T1000 (cell line): ENCODE measurements at places on chromosomes 4 and X.

DNA sequence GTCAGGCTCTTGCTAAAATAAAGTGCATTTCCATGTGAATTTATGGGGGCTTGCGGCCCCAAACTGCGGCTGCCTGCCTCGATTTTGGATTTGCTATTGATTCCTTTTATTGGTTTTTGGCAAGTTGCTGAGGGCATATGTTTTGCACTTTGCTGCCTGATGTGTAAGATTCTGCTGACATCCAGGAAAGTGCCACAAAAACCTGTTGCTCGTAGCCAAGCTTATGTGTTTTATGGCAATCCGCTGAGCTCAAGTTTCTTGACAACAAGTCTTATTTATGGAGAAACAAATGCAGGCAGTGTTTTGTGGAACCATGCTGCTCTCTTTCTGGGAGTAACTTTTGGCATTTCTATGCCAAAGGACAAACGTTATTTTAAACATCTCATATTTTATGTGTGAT lies 97.3 kb upstream of the DDIT4L start:
- no peak for DNase-seq

- DNase-seq: no peak
Measured at GRCh38 chrX:15292861-15293260, 22.6 kb downstream of the ASB11 start.

DNA sequence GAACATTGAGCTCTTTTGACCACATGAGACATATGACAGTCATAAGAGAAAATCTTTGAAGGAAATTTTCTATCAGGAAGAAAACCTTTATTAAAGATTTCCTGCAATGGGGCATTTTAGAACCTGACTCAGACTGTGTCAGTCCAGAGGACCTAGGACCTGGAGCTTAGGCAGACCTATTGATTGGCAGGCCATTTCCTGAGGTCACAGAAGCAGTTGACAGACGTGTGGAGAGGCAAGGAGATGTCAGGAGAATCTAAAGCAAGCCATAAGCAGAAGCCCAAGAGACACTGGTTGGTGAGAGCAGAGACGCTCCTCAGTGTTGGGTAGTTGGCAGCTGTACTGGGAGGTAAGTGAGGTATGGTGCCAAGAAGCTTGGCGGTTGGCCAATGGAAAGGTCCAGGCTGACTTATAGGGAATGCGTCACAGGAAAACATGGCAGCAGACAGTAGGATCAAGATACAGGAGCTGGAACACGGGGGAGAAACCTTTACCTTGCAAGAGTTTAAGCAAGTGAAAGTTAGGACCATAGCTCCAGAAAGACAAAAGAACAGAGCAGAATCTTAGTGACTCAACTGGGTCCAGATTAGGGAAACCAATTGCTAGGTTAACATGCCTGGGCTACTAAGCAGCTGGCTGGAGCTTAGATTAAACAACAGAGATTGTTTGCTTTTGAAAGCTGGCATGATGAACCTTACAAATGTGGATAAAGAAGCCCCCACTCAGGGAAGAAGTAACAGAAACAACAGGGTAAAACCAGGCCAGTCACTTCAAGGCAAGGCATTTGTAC lies 18.6 kb downstream of the PALLD start:
- no peak for DNase-seq

DNA sequence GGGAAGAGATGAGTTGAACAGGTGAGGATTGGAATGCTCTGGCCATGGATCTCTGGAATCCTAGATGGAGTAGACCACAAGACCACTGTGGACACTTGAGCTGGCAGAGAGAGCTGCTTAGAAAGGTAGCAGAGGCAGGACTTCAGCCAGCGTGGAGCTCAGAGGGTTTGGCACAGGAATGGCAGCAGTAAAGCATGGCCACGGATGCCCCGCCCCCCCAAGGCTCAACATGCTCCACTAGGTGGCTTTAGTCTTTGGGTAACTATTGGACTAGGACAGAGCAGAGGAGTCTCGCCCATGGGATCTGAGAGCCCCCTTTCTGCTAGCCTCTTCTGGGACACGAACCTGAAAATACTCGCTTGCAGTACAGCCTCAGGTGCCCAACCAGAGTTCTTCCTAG lies 150.1 kb upstream of the NEIL3 start:
- no peak for DNase-seq

DNA sequence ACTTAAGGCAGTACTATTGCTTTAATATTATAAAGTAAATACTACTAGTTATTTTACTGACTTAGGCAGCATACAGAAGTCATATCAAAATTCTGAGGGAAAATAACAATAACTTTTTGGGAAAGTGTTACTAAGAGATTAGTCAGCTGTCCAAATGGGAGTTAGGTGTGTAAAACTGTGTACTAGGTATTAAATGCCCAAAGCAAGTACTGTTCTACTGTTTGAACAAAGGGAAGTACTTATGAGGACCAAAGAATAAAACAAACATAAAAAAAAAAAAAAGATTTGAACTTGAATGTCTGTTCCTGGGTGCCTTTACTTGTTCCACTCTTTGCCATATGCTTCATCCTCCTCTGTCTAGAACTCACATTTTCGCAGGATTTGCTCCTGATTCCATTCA lies 174.4 kb downstream of the MSL3 start:
- no peak for DNase-seq

DNA sequence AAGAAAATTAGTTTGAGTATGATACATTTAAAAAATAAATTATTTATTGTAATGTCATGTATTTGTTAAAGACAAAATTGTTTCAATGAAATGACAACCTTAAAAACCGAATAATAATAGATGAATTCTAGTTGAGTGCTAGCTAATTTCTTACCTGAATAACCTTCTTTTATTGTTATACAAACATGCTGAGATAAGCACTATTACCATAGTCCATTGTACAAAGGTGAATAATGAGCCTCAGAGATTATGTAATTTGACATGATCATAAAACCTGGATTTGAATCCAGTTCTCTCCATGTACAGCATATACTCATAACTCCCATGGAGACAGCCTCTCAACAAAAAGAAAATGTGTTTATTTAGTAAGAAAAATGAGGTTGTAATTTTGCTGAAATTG lies 1512.9 kb downstream of the PCDH19 start:
- DNase-seq: no peak

GRCh38 chr4:40276546-40276945 lies 58.6 kb upstream of the CHRNA9 start:
- no peak for DNase-seq

- no peak for DNase-seq
Measured at GRCh38 chr4:104868958-104869357, 277.7 kb upstream of the TET2 start.

- no peak for DNase-seq
Measured at GRCh38 chrX:44162964-44163475, 180.5 kb downstream of the EFHC2 start.

DNA sequence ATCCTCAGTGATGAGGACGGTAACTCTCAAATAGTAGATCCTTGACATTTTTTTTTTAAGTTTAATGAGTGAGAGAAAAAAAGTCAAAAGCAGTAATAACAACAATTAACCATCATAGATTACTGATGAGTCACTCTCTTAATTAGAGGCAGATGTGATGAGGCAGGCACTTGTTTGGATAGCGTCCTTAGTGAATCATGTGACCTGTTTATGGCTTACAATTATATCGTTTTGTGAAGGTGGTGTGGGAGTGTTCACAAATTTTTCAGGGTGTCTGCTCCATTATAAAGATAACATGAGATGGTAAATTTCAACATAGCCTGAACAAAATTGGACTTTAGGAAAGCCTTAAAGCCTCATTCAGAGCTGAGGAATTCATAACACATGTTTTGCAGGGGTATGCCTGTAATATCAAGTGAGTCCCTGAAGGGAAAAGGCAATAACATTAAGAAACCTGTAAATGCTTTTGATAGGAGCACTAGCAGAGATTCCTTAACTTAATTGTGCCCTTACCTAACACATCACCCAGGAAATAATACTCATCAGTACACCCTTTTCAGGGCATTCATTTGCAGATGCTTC lies 51.9 kb upstream of the XIAP start:
- no peak for DNase-seq

GRCh38 chr4:112516471-112517066 lies 589 bp upstream of the NEUROG2 start:
- no peak for DNase-seq

DNA sequence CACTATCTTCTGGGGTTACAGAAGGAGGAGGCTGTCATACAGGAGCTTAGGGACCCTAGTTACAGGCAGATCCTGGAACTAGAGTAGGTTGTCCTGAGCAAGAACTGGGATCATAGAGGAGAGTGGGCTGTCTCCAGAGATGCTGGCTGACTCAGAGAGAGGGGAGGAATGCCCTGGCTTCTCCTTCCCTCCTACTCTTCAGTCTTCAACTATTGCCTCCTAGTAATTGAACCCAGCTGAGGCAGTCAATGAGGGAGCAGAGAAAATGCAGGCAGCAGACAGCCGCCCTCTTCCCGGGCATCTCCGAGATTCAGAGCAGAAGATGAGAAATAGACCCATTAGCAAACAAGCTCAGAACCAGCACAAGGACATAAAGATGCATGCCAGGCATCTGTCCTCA lies 118.3 kb upstream of the PDE5A start:
- DNase-seq: no peak

DNA sequence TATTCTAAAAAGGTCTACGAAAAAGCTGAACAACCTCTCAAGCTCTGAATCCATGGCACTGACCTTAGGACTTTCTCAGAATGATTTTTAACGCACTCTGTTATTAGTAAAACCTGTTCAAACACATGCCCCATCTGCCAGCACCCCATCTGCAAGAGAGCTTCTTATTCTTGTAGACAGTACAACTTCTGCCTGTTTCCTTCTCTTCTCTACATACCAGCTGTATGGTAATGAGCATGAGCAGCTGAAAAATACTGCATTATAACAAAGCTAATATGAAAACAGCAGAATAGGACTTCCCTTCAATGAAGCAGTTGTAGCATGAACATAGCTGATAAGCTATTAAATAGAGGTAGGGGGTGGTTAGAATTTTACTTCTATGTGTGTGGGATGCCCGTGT lies 167.9 kb downstream of the FBXW7 start:
- DNase-seq: no peak

- no peak for DNase-seq
Measured at GRCh38 chrX:25383196-25383595, 367.4 kb upstream of the ARX start.

DNA sequence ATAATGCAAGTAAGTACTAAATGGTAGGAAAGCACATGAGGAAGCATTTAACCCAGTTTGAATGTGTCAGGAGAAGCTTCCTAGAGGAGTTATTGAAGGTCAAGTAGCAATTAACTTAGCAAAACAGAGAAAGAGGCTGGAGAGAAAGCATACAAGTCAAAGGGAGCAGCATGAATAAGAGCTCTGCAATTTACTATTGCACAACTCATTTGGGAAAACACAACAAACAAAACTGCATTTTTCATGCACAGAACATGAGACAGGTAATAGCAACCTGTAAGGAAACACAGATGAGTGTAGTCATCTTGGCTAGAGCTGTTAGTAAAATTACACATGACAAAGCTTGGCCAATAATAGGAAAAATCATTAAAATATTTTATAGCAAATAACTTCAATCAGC lies 538.1 kb downstream of the PPP4R3C start:
- no peak for DNase-seq

GRCh38 chrX:13094374-13094773 lies 50.0 kb upstream of the FAM9C start:
- no peak for DNase-seq

DNA sequence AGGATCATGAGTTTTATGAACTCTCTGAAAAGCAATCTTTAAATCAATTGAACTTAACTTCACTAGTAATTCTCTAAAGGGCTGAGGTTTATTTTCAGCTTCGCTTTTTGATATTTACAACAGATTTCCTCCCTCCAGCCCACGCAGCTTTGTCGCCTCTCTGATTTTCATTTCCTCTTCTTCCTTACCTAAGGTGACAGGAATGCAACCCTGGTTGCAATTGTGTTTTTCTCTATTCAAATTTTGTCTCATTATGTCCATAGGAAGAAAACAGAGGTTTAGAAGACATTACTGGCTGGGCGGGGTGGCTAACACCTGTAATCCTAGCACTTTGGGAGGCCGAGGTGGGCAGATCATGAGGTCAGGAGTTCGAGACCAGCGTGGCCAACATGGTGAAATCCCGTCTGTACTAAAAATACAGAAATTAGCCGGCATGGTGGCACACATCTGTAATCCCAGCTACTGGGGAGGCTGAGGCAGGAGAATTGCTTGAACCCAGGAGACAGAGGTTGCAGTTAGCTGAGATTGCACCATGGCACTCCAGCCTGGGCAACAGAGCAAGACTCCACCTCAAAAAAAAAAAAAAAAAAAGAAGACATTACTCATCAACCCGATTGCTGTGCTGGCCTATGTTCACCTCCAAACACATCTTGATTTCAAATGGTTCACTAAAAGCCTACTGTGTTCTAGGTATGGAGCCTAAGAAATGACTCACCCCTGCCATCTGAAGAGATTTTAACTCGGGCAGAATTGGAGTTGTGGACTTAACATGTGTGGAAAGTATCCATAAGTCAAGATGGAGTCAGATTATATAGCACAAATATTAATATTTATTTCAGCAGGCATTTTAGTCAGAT lies 36.8 kb downstream of the VSIG4 start:
- no peak for DNase-seq

DNA sequence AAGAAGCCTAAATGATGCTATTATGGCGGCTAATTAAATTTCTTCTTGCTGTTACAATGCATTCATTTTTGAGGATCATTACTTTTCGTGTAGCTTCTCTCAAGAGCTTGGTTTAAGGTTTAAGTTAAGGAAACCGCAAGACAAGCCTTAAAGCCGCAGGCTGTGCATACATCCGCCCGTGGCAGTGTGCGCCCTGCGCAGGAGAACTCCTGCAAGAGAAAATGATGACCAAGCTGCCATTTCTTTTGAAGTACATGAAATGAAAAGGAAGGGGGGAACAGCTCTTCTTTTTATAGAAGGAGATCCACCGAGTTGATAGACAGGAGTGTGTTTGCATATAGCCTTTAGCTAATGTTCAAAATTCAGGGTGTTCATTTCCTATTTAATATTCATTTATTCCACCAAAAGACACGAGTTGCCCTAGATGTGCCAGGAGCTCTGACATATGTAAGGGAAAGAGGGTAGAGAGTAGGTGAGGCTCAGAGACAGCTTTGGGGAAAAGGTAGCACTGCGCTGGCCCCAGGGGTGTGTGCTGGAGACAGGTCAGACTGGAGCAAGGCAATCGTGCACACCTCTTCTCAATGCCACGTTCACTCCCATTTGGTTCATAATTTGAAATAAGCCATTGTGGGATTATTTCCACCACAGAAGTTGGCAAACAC lies 112.1 kb upstream of the LDB2 start:
- no peak for DNase-seq

GRCh38 chrX:21926527-21927278 lies 13.8 kb upstream of the SMS start:
- peak; percentile 4 for DNase-seq

- no peak for DNase-seq
Measured at GRCh38 chrX:16695079-16695676, 17.3 kb downstream of the CTPS2 start.

DNA sequence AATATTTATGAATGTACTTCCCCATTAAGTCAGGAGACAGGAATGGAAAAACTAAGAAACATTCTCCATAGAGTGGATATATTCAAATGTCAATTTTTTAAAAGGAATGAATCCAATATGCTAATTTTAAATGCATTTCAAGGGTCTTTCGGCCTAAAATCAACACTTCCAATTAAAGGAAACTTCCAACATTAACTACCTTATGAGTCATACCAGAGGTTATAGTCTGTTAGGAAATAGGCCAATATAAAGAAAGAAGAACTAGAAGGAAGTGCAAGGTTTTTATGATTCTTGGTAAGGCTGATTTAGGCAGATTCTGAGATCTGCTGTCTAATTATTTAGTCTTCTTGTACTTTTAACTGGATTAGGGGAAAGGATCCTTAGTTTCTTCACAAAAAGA lies 260.1 kb upstream of the EDNRA start:
- no peak for DNase-seq

GRCh38 chr4:53682196-53682595 lies 90.9 kb upstream of the LNX1 start:
- DNase-seq: no peak
